ENCODE measurements at places on chromosomes 12 and 14.
A peak's percentile ranks its signal among the peaks of the same experiment; 100 is the strongest.

DNA sequence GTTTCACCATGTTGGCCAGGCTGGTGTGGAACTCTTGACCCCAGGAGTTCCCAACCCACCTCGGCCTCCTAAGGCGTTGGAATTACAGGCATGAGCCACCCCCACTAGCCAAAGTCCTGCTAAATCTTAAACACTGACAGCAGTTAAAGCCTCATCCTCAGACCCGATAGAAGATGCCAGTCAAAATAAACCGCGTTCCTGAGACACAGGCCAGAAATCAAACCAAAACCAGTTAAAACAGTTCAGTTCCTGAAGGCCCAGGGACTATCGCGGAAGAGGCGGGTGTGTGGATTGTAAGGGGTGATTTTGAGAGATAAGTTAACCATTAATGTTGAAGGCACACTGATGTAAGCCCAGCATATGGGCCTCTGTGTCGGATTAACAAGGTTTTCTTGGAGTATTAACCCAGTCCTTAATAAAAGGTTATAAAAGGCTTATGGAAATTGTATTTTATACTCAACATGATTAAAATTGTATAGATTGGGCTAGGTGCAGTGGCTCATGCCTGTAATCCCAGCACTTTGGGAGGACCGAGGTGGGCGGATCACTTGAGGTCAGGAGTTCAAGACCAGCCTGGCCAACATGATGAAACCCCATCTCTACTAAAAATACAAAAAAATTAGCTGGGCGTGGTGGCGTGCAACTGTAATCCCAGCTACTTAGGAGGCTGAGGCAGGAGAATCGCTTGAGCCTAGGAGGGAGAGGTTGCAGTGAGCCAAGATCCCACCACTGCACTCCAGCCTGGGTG, 18.7 kb upstream of the CDCA4 start:
- ATAC-seq: no peak

DNA sequence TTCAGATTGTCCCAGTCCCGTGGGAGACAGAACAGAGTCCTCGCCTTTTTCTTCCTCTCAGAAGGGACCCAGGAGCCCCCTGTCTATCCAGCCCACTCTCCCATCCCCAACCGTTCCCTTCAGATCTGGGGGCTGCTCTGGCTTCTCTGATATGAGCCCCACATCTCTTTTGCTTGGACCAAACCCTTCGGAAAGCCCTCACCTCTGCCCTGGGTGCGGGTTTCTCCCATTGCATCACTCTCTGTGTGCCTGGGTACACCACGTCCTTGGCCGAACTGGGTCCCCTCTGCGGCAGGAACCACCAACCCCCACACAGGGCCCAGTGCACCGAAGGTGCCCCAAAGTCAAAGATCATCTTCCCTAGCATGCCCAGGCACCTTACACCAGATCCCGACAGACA, 87.8 kb downstream of the DICER1 start:
- no peak for ATAC-seq

DNA sequence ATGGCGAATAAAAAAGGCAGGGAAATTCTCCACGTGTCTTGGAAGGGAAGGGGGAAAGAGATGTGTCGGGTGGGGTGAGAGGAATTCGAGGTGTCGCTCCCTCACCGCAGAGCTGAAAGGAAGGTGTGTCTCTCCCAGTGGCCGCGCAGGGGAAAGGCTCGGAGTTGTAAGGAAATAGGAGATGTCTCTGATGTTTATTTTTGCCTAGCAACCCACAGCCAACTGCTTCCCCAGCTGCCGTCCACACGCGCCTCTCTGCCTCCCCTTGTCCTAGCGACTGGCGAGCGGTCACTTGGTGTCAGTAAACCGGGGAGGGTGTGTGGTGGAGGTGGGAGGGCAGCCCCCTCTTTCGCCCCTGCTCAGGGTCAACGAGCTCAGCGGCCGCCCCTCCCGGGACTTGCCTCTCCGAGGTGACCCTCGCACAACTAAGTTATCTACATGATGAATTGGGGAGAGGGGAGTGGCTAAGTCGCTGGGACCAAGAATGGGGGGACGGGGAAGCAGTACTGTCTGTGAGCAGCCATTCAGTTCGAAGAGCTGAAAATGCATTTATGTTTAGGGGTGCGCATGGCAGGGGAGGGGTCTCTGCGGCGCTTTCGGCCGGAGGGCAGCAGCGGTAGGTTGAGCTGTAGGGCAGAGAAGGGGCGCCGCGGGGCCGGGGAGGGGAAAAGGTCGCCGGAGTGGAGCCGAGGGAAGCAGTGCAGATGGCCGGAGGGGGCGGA, 585 bp upstream of the DYRK2 start:
- peak; percentile 89 for ATAC-seq

DNA sequence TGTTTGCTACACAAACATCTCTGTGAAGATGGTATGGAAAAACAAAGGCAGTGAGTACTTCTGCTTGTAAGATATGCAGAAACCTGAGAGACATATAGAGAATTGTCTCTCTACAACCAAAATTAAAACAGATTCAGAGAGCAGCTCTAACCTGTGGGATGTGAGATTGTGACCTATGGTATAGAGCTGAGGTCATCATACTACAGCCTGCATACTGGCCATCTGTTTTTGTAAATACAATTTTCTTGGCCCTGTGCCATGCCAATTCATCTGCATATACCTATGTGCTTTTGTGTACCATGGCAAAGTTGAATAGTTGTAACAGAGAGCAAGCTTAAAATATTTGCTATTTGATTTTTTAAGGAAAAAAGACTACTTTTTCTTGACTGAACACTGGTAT, 99.6 kb downstream of the LMO3 start:
- ATAC-seq: no peak

GRCh38 chr12:97380440-97380839, 82.2 kb upstream of the RMST start:
- no peak for ATAC-seq

DNA sequence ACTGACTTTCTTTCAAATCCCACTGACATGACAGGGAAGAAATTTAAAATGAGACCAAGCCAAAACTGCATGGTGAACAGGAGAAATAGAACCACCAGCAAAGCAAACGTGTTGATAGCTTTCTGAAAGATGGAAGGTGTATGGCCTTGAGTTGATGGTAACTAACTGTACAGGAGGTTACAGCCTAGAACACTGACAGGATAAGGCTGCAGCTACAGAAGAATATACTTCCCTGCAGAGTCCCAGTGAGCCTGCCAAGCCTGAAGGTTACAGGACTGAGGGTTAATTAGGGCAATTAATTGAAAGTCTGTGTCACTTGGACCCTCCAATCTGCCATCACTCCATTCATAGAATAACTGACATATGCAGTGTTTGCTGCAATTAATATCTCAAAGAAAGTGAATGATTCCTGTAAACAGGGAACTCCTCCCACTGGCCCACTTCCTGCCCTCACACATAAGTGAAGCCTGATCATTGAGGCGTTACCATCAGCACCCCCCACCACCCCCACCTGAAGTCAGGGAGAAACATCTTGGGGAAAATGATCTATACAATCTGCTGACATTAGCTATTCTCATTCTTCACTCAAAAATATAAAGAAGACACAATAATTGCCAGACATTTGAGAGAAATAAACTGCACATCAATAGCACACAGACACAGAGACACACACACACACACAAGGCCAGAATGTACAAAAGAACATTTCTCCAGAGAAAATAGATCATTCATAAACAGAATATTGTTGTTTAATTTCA, 73.4 kb downstream of the GTF2A1 start:
- ATAC-seq: no peak

Data from SK-N-SH treated with all-trans-retinoic acid at 6 μM for 48 hours (cell line).